ENCODE measurements at places on chromosomes 11 and 22.

- peak; percentile 77 for DNase-seq
These were observed 3.9 kb upstream of the BCL9L start for GRCh38 chr11:118929501-118930093.

GRCh38 chr11:36196411-36196998 lies 92.7 kb downstream of the COMMD9 start:
- no peak for DNase-seq

GRCh38 chr11:130738611-130739010 lies 177.7 kb downstream of the SNX19 start:
- DNase-seq, result no peak

GRCh38 chr11:126669416-126669815 lies 313.9 kb downstream of the ST3GAL4 start:
- DNase-seq, result no peak

GRCh38 chr11:19558189-19558986 lies 154.2 kb upstream of the NAV2 start:
- no peak for DNase-seq

GRCh38 chr11:103297900-103298299 lies 188.7 kb downstream of the DYNC2H1 start:
- DNase-seq, result no peak

GRCh38 chr11:78341841-78342240 lies 75.8 kb downstream of the GAB2 start:
- no peak for DNase-seq

DNA sequence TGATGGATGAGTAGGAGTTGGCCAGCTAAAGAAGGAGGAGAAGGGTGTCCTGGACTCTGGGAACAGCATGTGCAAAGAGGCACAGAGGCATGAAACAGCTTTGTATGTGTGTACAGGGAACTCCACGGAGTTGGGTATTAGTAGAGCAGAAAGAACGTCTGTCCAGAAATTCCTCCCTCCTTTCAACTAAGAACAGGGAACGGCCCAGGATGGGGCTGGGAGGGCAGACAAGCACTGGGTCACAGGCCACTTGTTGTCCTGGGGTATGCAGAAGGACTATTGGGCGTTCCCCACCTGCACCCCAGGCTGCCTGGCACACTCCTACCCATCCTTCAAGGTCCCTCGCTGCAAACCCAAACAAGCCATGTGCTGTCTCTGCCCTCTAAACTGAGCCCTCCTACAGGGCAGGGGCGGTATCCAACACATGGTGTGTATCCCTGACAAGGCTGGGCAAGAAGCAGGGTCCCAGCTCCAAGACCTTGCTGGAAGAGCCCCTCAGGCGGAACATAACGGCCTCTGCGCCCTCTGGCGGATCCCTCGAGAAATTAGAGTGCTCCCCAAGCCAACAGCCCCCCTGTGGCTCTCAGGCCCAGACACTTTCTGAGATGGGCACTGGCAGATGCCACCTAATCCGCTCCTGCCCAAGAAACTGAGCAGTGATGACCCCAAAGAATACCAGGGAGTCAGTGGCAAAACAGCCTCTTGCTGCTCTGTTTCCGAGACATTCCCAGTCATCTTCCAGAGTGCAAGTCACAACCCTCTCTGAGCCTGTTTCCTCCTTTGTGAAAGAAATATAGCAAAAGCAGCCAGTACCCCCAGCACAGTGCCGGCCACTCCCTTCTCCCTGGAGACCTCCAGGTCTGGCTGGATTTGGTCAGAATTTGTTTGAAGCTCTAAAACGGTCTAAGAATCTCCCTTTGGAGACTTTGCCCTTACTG lies 1.6 kb upstream of the ELFN2 start:
- peak; percentile 82 for DNase-seq

- peak; percentile 58 for DNase-seq
These were observed 10.5 kb downstream of the GRK2 start for GRCh38 chr11:67276781-67277230.

- peak; percentile 47 for DNase-seq
These were observed 67.9 kb downstream of the ENTHD1 start for GRCh38 chr22:39825661-39826102.

GRCh38 chr11:112760396-112761059 lies 200.7 kb upstream of the NCAM1 start:
- DNase-seq, result no peak

GRCh38 chr11:41660585-41660984 lies 201.1 kb upstream of the LRRC4C start:
- no peak for DNase-seq

DNA sequence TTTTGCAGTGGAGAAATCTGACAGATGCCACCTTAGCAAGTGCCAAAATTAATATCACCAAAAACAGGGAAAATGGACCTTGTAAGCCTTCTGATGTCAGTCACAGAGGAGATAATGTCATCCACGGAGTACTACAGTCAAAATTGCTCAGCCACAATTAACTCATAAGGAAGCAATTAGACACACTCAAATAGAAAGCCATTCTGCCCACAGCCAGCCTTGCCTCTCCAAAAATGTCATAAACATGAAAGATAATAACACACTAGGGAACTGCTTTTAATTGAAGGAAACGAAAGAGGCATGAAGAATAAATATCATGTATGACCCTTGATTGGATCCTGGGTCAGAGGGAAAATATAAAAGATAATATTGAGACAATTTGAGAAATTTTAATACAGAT lies 505.6 kb upstream of the API5 start:
- no peak for DNase-seq

DNA sequence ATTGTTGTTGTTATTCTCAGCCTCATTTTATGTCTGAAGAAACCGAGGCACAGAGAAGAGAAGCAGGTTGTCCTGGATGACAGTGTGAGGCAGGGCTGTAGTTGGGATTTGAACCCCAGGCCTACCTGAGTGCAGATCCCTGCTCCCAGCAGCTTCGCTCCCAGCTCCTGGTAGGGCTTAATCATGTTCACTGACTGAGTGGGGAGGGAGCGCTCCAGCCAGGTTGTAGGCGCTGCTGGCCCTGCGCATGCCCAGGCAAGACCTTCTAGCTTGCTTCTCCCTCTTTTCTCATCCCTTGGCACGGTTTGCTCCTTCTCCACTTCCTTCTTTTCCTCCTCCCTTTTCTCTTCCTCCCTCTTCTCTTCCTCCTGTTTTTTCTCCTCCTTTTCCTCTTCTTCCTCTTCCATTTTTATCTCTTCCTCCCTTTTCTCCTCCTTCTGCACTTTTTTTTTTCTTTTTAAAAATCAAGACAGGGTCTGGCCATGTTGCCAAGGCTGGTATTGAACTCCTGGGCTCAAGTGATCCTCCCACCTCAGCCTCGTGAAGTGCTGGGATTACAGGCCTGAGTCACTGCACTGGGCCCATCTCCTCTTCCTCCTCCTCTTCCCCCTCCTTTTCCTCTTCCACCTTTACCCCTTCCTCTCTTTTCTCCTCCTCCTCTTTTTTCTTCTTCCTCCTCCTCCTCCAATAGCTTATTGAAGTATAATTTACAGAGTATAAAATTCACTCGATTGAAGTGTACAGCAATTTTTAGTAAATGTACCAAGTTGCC lies 109.3 kb downstream of the KIAA1671 start:
- DNase-seq, result no peak

GRCh38 chr11:61964058-61964665 lies 3.3 kb downstream of the FTH1 start:
- DNase-seq, result no peak

GRCh38 chr11:113073290-113073953 lies 112.2 kb downstream of the NCAM1 start:
- no peak for DNase-seq

DNA sequence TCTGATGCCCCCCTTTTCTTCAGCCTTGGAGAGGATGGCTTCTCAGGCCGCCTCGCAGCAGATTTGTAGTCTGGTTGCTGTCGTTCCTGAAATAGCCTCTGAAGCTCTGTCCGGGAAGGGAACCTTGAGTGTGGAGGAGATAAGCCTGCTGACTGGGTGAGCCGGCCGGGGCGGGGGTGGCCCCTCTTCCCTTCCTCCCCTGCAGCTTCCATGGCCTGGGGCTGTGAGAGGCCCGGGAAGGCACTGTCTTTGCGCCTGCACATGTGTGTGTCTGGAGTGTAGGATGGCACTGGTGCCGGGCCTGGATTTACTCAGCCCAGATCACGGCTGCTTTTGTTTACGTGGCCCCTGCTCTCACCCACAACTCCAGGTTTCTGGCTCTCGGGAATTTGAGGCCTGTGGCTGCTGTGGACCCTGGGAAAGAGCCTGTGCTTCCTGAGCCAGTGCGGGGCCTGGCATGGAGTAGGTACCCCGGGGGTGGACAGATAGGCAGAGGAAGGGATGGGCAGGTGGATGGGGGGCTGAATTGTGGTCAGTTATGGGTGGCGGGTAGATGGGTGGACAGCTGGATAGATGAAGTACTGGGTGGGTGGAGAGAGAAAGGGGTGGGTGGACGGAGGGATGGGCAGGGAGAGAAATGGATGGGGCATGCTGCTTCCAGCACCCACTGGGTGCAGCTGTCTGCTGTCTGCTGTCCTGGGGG lies 16.6 kb downstream of the KCNQ1 start:
- DNase-seq, result no peak

GRCh38 chr11:78536933-78537332 lies 37.7 kb downstream of the NARS2 start:
- DNase-seq, result no peak

DNA sequence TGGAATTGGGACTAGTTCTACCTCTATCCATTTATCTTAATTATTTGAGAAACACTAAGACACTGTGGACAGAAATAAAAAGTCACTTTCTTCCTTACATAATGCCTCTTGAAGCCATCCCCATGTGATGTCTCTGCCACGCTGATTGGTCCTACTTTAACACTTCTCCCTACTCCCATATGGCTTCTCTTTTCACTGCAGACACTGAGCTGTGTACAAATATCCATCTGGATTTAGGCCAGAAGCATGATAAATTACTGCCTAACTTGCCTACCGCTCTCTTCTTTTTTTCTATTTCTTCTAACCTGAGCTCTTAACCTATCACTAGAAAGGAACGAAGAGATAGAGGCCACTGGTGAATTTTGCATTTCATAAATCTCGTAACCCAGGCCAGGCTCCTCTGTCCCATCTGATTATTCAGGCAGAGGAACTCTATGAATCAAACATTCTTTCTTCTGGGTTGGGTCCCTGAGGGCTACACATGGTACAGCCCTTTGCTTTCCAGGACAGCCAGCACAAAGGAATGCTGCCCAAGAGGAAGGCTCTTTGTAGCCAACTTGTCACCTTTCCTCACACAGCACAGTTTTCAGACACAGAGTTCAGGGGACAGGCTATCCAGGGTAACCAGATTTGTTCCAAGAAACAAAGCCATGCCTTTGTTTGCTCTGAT lies 878.5 kb upstream of the LRRC4C start:
- no peak for DNase-seq

- no peak for DNase-seq
These were observed 2.0 kb upstream of the OR9I1 start for GRCh38 chr11:58127350-58127749.

GRCh38 chr11:121179306-121179705 lies 78.3 kb downstream of the TECTA start:
- no peak for DNase-seq

DNA sequence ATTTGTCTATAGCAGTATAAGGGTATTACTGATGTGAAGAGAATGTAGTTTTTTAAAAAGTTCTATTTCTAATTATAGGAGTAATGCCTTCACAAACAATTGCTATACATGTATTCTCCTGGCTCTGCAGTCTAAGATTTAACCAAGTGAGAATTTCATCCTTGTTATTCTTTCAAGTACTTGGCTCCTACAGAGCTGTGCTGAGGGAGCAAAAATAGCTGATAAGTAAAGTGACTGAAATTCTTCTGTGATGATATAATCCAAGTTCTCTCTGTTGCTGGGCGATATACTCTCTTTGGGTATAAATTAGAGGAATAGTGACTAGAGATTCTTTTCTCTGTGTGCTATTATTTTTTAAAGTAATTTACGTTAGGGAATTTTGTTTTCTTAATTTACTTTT lies 68.0 kb downstream of the PGR start:
- no peak for DNase-seq

DNA sequence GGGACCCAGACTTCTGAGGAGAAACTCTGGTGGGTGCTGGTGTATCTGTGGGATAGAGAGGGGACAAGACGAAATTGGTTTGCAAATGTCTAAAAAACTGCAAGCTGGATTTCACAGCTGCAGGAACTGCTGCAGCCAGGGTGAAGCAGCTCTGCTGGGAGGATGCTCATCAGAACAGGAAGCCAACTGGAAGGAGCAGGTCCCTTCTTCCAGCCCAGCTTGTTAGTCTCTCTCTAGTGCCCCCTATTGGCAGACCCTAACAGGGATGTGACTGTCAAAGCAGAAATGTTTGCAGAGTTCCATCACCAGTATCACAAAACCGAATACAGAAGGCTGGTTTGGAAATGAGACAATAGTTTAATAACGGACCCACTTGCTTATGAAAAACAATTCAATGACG lies 74.8 kb upstream of the SLC22A12 start:
- DNase-seq, result no peak

DNA sequence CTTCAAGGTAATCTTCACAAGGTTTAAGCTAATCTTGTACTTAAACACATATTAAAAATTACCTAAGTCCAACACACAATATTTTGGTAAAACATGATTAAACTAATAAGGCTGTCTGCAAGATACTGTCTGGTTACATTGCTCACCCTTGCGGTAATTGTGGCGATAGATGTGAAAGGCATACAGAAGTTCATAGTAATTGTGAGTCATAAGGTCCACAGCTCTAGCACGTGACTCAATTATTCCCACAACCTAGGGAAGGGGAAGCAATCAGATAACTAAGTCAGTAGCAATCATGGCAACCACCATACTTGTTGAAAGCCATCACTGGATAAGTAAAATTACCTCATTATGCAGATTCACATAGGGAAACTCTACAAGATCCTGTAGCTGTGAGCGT lies 30.5 kb upstream of the FNBP4 start:
- DNase-seq, result no peak

- DNase-seq, result no peak
These were observed 414.1 kb upstream of the DDI1 start for GRCh38 chr11:103622296-103622695.

DNA sequence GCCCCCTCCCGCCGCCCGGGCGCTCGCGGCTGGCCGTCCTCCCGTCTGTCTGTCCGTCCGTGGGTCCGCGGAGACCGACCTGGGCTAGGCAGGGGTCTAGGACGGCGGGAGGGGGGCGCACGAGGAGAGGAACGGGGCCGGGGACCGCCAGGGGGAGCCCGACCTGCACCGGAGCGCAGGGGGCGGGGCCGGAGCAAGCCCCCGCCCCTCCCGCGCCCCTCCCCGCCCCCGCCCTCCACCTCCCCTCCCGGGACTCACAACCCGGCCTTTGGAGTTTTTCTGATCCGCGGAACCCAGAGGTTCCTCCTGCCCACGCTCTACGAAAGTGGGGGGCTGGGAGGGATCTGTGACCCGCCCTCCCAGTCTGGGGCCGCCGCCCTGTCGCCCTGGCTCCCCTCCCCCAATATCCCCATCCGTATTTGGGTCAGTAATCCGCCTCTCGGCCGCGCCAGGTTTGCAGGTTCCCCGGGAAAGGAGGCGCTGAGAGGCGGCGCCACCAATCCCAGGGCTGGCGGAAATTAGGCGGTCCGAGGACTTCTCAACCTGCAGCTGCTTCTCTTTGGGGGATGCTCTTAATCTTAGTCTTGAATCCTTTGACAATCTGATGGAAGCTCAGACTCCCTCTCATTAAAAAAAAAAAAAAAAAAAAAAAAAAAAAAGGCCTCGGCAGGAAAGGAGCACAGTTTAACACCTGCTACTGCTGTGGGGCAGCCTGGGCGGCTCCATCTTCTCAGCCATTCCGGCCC lies 925 bp upstream of the KCNJ11 start:
- DNase-seq, result peak; percentile 92

Measured in GM13976 (cell line).